ENCODE measurements at places on chromosomes 2 and 18. TPM values are rescaled to one million over a fixed set of nuclear protein-coding genes. Genes with fewer than 3 reads are reported as not detected.

The PASK gene
- total RNA-seq = 3.7 TPM

The CD28 gene
- under 0.01 TPM for total RNA-seq

The SLC66A2 gene
- 34.9 TPM for total RNA-seq

The MAB21L4 gene
- total RNA-seq = not detected

The EGR4 gene
- not detected for total RNA-seq

The ABCG8 gene
- total RNA-seq = not detected

The TXNDC2 gene
- total RNA-seq = not detected

The CKAP2L gene
- total RNA-seq = 7.1 TPM

The BOLA3 gene
- 24.2 TPM for total RNA-seq

The TRABD2A gene
- total RNA-seq = 0.26 TPM

The GREB1 gene
- total RNA-seq = 0.43 TPM

The PPP1R1C gene
- 2.2 TPM for total RNA-seq

The GPR39 gene
- total RNA-seq = 1.3 TPM

The INPP4A gene
- 24.0 TPM for total RNA-seq

The NFATC1 gene
- 11.5 TPM for total RNA-seq

The GAL3ST2 gene
- total RNA-seq = 0.26 TPM

The TCF4 gene
- total RNA-seq = 136 TPM

The SLC4A3 gene
- 3.6 TPM for total RNA-seq

The C2orf81 gene
- total RNA-seq = 1.7 TPM

The MAL gene
- total RNA-seq = not detected

The GCG gene
- not detected for total RNA-seq

The CNDP2 gene
- 35.1 TPM for total RNA-seq

The CAPN14 gene
- total RNA-seq = 0.13 TPM

The ELAC1 gene
- 8.4 TPM for total RNA-seq

The GGCX gene
- total RNA-seq = 44.4 TPM

The HRH4 gene
- 0.11 TPM for total RNA-seq

The CPLX4 gene
- total RNA-seq = not detected

The CRYGC gene
- not detected for total RNA-seq

The CREG2 gene
- total RNA-seq = under 0.01 TPM

The LAMA1 gene
- total RNA-seq = 11.0 TPM

The LGALSL gene
- 8.3 TPM for total RNA-seq

The WDR7 gene
- 23.0 TPM for total RNA-seq

All from articular chondrocyte of knee joint (primary cell).